Neural progenitor cell (in vitro differentiated cells): ENCODE measurements at places on chromosomes 16 and 17. TPM values are rescaled to one million over a fixed set of nuclear protein-coding genes. Genes with fewer than 3 reads are reported as not detected.

DNA sequence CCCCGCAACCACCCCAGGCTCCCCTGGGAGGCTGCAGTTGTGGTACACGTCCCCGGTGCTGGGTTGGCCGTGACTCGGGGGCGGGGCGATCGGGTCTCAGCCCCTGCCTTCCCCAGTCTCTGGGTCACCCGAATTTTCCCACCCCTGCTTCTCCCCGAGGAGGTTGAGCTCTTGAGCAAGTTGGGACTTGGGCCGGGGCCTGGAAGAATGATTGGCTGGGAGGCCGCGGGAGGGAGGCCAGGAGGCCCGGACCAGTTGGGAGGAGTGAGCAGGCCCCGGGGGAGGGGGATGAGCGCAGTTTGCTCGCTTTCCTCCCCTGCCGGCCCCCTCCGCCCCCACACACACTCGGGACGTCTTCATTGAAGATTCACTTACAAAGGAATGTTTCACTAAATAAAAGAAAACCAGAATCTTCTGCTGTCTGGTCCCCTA lies 4.5 kb upstream of the HEXIM1 start:
- peak; percentile 55 for DNase-seq

GRCh38 chr16:13767215-13767614 lies 152.7 kb upstream of the ERCC4 start:
- DNase-seq, result peak; percentile 69

DNA sequence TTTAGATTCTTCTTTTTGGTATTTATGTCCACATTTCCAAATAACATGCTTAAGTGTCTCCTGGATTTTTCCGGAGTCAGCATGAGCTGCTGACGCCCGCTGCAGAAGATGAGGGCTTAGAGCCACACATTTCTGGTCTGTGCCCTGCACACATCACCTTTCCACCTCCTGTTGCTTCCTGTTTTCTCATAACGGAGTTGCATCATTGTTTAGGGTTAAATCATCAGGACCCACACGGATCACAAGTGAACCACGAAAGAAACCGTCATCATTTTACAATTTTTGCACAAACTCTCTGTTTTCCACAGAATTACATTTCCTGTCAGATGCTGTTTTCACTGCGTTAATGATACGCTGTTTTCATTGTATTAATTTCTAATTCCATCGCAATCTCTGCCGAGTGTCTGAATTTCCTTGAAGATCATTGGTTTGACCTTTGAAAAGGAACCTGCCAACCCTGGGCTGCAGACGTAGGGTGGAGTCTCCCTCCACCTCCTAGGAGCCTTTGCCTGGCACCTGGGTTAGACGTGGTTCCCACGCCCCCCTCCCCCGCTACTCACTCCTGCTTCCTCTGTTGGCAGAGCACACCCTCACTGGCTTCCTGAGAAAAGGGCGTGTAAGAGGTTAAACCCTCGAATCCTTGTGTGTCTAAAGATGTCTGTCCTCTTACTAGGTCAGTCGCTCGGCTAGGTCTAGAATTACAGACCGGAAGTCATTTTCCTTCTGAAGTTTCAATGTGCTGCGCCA lies 68.2 kb downstream of the RNF213 start:
- no peak for DNase-seq

GRCh38 chr16:2767140-2767731 lies 9.8 kb downstream of the ELOB start:
- DNase-seq, result no peak

The HES7 gene
- total RNA-seq, result 2.0 TPM in 1 of 2 replicates, not detected in the other

The CRHR1 gene
- total RNA-seq, result 2.9 and 3.4 TPM in 2 replicates

The TNS4 gene
- not detected in 2 replicates for total RNA-seq

The CDH13 gene
- total RNA-seq, result 3.0 and 3.2 TPM in 2 replicates

The SALL1 gene
- total RNA-seq, result 50.3 and 70.7 TPM in 2 replicates
